GM12891 (cell line): ENCODE measurements at places on chromosomes 11 and 22.
A peak's percentile ranks its signal among the peaks of the same experiment; 100 is the strongest.

DNA sequence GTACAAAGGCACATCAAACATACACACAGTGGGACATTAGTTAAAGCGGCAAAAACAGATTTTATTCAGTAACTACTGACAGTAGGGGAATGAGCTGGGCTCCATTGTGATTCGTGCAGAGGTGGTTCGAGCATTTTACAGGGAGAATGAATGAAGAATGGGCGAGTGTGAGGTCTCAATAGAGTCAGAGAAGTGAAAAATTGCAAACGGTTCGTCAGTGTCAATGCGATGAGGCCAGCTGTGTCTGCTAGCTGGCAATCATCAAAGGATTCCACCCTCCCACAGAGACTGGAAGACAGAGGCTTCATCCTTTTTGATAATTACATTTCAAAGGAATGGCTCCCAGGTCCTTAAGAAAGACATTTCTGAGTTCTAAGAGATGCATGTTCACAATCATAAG, 17.4 kb downstream of the OR4D9 start:
- DNase-seq: no peak

- DNase-seq: no peak
Observed at GRCh38 chr11:75497788-75498409, 27.8 kb downstream of the GDPD5 start.

- DNase-seq: peak; percentile 61
Observed at GRCh38 chr11:59550368-59550841, 39.1 kb downstream of the OR4D9 start.

GRCh38 chr11:13486926-13487660, 8.7 kb downstream of the PTH start:
- no peak for DNase-seq

DNA sequence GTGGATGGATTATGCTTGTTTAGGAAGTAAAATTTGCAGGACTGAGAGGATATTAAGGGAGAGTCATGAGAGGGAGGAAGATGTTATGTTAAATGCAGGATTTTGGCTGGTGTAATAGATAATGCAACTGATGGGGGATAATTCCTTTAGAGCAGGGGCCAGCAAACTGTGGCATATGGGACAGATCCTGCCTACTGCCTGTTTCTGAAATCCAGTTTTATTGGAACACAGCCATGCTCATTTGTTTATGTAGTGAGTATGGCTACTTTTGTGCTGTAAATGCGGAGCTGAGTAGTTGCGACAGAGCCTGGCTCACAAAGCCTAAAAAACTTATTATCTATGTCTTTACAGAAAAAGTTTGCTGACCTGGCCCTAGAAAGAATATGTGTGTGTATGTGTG, 66.6 kb upstream of the MPPED2 start:
- DNase-seq: no peak

DNA sequence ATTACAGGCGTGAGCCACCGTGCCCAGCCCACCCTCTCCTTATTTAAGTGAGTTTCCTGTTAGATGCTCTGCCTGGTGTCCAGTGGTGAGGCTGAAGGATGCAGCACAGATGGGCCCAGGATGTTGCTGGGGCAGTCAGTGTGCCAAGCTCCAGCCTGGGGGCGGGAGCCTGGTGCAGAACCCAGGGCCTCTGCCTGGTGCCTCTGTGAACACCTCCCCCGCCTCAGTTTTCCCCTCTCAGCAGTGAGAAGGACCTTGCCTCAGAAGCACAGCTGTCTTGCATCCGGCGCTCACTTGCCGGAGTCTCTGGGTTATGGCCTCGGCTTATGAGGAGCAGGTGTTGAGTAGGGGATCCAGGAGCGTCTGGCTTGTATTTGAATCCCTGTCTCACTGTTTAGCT, 116.2 kb downstream of the KIAA1671 start:
- DNase-seq: no peak

DNA sequence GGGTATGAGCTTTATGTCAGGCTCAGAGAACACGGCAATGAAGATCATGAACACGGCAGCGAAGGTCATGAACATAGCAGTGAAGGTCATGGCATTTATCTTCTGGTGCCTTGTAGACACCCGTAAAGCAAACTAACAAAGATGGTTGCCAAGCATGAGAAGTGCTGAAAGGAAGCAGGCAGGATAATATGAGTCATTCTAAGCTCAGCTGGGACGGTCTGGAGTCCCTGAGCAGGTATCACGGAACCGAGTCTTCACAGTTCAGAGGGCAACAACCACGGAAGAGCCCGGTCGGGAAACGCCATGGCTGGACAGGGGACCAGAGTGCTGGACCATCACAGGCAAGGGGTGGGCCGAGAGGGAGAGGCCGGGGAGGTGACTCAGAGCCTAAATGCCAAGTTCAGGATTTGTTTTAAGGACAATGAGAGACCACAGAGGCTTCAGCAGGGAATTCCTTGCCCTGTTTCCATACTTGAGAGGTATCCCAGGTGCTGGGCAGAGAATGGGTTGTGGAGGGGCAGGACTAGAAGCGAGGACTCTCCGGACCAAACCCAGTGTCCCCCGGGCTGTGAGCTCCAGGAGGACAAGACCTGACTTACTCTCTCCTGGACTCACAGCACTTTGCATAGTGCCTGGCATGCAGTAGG, 13.1 kb upstream of the MS4A10 start:
- no peak for DNase-seq
